ENCODE measurements at places on chromosomes 11 and 22.

- DNase-seq = no peak
Measured at GRCh38 chr11:12226093-12226492, 115.7 kb downstream of the MICAL2 start.

- no peak for DNase-seq
Measured at GRCh38 chr11:35099278-35100012, 39.5 kb upstream of the CD44 start.

DNA sequence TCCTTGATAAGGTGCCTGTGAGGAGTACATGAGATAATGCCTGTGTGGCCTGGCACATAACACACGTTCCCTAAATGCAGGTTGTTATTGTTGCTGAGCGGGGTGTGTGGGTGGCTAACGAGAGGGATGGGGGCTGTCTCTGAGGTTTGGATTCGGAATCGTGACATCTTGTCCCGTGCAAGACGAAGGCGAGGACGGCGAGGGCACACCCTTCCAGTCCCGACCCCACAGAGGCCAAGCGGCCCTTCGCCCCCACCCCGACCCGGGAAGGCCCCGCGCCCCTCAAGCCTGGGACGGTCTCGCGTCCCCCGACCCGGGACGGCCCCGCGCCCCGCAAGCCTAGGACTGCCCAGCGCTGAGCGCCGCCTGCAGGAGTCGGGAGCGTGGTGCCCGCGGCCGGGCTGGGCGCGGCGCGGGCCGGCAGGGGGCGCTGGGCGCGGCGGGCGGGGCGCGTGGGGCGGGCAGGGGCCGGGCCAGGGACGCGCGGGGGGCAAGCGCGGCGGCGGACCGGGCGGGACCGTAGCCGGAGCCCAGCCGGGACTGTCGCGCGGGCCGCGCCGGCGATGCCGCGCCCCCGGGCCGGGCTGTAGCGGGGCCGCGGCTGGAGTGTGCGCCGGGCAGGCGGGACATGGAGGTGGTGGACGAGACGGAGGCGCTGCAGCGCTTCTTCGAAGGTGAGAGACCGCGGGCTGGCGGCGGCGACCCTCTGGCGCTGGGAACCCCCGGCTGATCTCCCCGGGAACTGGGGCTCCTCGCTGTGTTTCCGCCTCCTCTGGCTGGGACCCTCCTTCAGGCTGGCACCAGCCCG is at the start of gene MYRF:
TSS of gene MYRF (plus strand) at position 520 of the 808 bp plus-strand sequence. CDS start at position 629, 109 bp downstream.
- DNase-seq = no peak

DNA sequence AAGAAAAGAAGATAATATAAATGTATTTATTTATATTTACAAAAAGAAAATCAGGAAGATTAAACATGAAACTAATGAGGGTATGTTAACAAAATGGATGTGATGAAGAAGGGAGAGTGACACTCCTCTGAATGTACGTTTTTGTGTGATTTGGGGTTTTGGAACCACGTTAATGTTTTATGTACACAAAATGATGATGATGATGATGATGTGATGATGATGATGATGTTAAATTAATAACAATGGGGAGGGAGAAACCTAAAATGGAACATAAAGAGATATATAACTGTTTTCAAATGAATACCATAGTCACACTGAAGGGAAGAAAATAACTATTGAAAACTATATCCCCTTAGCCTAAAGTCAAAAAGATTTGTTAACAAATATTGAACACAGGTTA is 143.1 kb downstream of the RCN1 start:
- no peak for DNase-seq

GRCh38 chr11:114847306-114847975 is 169.1 kb downstream of the NXPE2 start:
- peak; percentile 62 for DNase-seq

- no peak for DNase-seq
Measured at GRCh38 chr11:70413151-70413550, 14.8 kb downstream of the CTTN start.

GRCh38 chr11:128472128-128473089 is 114.9 kb downstream of the ETS1 start:
- DNase-seq = no peak

DNA sequence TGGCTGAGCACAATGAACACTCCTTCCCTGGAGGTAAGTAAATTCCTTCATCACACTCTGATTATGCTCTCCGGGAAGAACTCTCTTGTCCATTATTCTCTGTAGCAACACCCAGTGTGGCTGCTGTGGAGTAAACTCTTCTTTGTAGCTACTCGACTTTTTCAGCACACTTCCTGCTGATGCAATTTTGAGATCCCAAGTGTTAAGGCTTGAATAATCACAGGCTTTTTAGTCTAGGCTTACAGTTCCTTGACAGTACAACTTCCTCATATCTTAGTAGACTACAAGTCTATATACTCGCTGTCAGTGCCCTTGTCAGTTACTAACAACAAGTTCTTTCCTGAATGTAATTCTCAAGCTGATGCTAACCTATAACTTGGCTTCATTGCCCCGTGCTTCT is 301.8 kb upstream of the API5 start:
- no peak for DNase-seq

DNA sequence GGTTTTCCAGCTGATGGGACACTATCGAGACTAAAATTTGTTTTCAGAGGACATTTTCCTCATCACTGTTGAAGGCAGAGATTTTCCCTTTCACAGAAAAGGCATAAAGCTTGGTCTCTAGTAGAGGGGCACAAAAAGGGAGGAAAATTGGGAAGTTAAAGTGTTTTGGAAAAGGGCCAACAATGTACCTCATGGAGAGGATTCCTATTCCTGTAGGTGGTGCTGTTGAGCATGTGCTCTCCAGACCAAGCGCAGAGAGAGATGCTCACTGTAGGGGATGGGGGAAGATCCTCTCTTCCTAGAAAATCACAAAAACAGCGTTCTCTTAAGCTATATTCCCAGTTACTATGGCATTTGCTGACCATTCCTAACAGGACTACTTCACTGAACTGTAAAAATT is 44.9 kb downstream of the OR4C46 start:
- DNase-seq = no peak

GRCh38 chr11:61163714-61164605 is 2.7 kb upstream of the VPS37C start:
- no peak for DNase-seq

DNA sequence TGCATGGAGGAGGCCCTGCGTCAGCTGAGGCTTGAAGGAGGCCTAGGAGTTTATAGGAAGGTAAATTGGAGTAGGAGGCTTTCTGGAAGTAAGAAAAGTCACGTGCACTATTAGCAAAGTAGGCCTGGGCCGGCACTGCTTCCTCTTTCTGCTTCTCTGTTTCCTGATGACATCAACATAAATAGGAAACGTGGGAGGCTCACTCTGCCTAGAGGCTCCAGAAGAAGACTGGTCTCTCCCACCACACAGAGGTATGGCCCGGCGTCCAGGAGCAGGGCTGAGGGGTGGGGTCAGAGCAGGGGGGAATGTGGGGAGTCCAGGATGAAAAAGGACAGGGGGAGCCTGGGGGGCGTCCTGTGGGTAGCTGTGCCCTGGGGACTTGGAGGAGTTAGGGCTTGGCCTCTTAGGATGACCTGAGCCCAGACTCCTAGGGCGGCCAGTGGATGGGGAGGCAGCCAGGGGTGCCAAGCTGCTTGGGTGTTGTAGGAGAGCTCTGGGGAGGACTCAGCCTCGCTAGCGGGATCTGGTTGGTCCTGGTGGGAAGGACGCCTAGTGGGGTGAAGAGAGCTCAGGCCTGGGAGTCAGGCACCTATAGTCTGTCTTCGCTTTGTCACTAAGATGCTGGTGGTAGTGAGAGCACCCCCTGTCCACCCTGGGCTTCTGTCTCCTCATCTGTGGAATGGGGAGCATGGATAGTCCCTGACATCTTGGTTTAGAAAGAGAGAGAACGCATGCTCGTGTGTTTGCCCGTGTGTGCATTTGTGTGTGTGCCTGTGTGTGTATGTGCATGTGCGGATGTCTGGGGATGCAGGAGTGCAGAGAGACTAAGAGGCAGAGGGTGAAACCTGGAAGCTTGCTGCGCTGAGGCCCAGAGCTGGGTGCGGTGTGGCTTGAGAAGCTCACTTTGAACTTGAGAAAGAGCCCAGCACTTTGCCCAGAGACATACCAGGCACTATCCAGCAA is at the start of gene CSF2RB:
TSS of gene CSF2RB (plus strand) at position 202 of the 963 bp plus-strand sequence. CDS start 8,580 bp downstream, outside the sequence.
- DNase-seq = no peak

- no peak for DNase-seq
Measured at GRCh38 chr11:67646535-67647336, 3.8 kb downstream of the ACY3 start.

DNA sequence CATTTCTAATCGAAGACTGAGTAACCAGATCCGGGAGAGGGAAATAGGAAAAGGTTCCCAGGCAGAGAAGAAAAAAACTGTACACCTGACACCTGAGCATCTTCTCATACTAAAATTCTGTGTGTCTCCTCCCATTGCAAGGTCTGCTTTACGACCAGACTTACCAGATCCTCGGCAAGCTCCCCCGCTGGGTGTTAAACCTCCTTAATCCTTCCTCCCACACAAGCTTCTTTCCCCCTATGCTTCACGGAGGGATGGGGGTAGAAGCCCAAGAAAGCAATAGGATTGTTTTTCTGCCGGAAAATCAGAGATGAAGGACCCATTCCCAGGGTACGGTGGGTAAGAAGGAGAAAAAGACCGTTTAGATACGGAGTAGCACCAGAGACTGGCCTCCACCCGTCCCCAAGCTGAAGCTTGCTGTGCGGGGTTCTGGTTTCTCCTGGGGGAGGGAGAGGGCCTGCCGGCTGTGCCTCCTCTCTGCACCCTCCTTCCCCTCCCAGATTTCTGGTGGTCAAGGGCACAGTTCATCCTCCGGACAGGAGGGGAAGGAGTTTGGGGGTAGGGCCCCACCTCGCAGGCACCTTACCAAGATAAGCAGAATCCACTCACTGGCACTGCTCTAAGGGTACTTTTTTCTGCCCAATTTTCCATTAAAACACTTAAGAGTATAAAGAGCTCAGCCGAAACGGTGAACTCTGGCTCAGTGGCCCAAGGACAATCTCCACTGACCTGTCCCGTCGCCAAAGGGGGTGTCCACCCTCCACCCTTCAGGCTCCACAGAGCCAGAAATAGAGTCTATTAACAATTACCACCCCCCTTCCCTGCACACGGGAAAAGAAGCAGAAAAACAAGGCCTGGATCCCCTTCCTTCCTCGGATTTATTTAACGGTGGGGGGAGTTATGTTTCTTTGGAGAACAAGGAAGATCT is 1.2 kb downstream of the TOB2 start:
- DNase-seq = no peak

GRCh38 chr22:36900880-36901279 is 12.5 kb upstream of the CSF2RB start:
- no peak for DNase-seq

DNA sequence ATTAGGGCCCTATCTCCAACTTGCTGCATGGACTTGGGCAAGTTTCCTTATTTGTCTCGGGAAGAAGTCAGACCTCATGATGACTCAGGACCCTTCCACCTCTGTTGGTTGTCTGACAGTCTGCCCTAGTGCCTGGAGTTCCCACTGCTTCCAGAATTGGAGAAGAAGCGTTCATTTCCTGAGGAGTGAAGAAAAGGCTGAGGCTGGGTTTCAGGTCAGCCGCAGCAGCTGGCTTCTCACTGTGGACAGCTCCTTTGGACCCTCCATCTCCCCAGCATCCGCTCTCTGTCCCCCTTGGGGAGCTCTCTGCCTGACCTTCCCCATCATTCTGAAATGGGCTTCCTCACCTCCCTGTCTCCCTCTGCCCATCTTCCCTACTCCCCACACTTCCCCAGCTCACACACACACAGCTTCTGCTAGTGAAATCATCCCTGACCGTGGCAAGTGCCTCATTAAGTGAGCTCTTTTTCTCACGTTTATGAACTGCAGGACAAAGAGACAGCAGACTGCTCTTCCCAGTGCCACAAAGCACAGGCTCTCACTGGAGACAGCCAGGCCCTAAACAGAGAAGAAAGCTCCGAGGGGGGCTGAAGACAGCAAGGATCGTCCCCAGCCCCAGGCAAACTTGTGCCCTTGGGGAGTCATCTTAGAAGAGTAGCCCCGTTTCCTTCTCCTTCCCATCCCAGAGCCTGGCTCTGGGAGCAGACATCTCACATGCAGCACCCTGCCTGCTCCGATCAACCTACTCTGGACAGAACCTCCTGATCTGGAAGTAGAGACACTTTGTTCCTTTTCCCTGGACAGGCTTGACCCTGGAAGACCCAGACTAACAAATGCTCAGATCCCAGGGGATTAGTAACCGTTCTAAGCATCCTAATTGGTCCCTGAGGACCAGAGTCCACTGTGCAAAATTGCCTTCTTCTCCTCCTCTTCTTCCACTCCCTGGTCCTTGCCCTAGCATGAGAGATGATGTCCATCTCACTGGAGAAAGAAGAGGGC is 157.9 kb downstream of the FEZ1 start:
- no peak for DNase-seq

DNA sequence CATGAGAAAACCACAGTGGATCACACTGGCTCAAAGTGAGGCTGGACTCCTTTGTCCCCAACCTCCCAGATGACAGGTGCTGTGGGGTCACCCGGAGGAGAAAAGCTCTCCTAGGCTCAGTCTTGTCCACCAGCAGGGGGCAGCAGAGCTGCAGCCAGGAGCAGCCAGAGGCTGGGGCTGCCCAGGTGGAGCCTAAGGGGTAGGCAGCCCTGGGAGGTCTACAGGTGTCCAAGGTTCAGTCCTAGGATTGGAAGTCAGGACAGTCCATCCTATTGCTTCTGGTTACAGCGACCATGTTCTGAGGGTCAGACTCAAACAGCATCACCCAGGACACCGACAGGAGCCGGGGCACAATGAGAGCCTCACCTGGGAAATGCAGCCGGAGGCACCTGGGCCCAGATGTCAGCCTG is 77.6 kb upstream of the IGLL5 start:
- DNase-seq = no peak

DNA sequence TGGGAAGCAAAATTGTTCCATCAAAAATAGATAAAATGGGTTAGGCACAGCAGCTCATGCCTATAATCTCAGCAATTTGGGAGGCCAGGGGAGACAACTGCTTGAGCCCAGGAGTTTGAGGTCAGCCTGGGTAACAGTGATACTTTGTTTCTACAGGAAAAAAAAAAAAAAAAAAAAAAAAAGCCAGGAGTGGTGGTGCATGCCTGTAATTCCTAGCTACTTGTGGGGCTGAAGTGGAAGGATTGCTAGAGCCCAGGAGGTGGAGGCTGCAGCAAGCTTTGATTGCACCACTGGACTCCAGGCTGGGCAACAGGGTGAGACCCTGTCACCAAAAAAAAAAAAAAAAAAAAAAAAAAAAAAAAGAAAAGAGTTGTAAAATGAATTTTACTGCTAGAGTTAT is 49.6 kb downstream of the KIF18A start:
- DNase-seq = no peak

GRCh38 chr11:103602840-103603239 is 433.6 kb upstream of the DDI1 start:
- no peak for DNase-seq

GRCh38 chr11:627308-627576 is 261 bp upstream of the SCT start:
- no peak for DNase-seq

- DNase-seq = no peak
Measured at GRCh38 chr11:134562196-134562595, 150.2 kb upstream of the B3GAT1 start.

All from NCI-H187 (cell line).